H7 (cell line): ENCODE measurements at places on chromosomes 5 and 9. TPM values are rescaled to one million over a fixed set of nuclear protein-coding genes. Genes with fewer than 3 reads are reported as not detected.

The CDO1 gene
- 9.2 and 9.9 TPM in 2 replicates for total RNA-seq

The GOLM1 gene
- total RNA-seq: 24.3 and 31.5 TPM in 2 replicates

GRCh38 chr5:146205499-146206202 is 2.2 kb downstream of the RBM27 start:
- DNase-seq: no peak

The TMEM174 gene
- not detected in 2 replicates for total RNA-seq

GRCh38 chr9:76703270-76703669 is 61.0 kb upstream of the PCA3 start:
- no peak for DNase-seq

DNA sequence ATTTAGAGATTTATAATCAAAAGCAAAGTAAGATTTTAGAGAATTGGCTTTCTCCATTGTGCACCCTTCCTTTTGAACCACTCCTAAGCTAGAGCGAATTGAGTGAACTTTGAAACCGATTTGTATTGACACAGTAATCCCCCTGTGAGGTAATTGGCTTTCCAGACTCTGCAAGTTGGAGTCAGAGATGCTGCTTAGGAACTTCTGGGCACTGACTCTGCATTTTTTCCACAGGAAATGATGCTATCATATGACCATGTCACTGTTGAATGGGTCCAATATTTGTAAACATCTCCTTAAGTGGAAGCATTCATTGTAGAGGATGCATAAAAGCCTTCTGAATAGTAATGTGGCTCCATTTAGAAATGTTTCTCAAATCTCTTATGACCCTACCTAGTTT is 394.4 kb upstream of the ZNF608 start:
- no peak for DNase-seq

GRCh38 chr5:87079219-87079618 is 188.5 kb upstream of the RASA1 start:
- no peak for DNase-seq

DNA sequence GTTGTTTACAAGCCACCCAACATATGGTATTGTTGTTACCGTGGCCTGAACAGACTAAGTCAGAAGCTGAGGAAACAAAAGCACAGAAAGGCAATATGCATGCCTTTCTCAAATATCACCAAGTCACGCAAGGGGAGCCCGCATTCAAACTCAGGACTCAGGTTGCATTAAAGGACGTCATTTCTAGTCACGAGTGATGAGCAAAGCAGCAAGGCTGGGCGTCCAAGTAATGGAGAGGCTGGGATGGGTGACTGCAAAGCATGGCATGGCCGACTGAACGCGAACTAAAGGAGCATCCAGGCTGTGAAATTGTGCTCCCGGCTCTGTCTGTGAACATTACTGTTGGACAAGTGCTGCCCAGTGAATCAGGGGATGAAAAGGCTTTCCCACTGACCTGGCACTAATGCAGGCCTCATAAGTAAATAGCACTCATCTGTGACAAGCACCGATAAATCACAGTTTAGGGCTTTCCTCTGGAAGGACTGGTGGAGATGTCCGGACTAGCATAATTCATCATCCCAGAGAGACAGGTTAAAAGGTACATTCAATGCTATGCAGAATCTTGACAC is 202.8 kb downstream of the SPOCK1 start:
- no peak for DNase-seq

DNA sequence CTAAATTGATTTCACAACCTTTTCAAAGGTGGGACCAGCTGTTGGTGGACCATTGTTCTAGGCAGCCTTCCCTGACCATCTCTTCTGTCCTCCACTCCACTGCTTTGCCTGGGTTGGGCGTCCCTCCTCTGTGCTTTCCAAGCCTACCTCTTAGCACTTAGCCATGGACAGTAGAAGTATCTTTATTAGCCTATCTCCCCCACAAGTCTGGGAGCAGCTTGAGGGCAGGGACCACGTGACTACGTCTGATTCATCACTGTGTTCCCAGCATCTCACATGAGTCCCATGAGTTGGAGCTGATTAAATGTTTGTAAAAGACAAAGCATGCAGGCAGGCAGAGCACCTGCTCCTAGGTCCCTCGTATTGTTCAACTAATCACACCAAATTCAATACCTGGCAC is 20.9 kb downstream of the MORN5 start:
- DNase-seq: no peak

DNA sequence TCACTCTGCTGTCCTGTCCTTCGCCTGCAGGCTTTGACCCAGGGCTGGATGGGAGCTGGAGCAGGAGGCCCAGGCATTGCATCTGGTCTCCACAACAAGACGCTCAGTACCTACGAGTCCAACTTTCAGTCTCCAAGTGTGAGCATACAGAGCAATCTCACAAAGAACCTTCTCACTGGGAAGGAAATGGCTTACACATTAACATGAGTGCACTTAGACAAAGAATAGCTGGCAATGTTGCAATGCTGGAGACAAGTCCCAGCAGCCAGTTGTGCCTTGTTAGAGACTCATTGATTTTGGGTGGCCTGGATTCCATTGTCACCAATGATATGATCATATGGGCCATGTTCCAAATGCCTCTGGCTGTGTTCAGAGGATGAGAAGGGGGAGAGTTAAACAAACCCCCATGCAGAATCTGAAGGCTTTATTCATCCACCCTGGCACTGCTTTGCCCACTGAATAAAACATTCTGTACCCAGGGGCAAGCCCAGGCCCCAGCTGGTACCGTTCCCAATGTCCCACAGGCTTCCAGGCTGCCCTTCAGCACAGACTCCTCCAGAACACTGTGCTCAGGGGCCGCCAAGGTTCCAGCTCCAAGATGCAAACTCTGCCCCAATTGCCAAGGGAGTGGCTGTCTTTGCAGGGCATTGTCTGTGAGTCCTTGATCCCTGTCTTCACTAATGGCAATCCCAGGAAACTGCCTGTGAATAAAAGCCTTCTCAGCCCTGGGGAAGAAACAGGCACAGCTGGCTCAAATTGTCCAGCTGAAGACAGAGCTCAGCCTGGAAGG is 185.5 kb downstream of the HSD17B3 start:
- DNase-seq: no peak

The CFAP90 gene
- 0.33 TPM in 1 of 2 replicates, not detected in the other for total RNA-seq

- no peak for DNase-seq
Measured at GRCh38 chr5:53261245-53261644, 151.7 kb upstream of the MOCS2 start.

GRCh38 chr5:158746979-158747378 is 352.7 kb downstream of the EBF1 start:
- no peak for DNase-seq

The RLN2 gene
- 0.28 TPM in 1 of 2 replicates, not detected in the other for total RNA-seq

DNA sequence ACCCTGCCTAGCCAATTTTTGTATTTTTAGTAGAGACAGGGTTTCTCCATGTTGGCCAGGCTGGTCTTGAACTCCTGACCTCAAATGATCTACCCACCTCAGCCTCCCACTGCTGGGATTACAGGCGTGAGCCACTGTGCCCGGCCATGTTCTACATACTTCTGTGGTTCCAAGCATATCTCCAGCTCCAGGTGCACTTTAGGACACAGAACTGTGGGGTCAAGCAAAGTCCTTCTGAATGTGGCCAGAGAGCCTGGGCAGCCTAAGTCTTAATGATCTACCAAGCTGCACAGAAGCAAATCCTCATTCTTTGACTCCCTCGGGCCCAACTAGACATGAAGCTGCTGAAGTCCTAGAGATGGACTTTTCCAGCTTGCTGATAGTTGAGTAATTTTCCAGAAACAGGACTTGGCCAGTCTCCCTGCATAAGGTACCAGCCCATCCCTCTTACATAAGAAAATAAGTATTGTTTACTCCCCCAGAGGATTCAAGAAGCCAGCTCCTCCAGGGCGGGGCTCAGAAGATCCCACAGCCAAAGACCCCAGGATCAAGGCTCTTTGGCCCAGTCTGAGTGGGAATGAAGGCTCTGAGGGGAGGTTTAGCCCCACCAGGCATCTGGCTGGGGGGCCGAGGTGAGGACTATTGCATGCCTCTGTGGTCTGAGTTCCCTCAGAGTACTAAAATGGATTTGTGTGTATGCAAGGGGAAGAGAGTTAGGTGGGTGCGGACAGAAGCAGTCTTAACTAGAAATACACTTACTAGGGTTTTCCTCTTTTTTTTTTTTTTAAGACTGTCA is 8.7 kb downstream of the CLTB start:
- peak; percentile 8 for DNase-seq

The PCDHAC1 gene
- 10.3 and 17.3 TPM in 2 replicates for total RNA-seq

DNA sequence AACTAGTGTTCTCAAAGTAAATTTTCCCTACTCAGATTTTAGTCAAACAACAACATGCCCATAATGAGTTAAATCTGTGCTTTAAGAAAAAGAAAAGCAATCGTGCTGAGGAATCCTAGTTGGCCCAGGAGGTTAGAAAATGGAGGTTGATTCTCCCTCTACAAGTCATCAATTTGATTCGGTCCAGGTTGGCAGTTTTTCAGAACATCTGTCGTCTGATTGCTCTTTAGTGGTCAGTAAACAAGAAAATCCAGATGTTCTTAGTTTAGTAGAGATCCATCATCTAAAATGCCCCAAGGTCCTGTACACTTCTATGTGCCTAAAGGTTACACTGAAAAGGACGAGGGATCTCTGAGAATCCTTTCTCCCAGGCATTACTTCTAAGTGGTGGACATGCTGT is 659.2 kb downstream of the MTRR start:
- no peak for DNase-seq

GRCh38 chr5:176352116-176352878 is 9.3 kb downstream of the KIAA1191 start:
- no peak for DNase-seq

DNA sequence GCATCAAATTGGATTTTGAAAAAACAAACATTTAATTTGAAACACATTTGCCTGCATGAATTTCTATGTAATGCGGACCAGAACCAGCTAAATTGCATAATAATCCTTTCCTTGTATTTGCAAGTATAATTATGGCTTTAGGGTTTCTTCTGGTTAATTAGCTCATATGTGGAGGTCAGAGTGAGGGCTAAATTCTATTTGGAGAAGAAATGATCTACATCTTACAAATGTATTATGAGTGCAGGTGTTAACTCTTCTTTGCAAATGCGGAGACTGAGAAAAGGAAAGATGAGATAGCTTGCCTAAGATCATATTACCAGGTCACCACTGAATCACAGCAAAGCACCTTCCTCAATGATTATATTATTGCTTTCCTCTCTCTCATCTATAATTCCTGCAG is 194.7 kb downstream of the CDH9 start:
- DNase-seq: no peak

DNA sequence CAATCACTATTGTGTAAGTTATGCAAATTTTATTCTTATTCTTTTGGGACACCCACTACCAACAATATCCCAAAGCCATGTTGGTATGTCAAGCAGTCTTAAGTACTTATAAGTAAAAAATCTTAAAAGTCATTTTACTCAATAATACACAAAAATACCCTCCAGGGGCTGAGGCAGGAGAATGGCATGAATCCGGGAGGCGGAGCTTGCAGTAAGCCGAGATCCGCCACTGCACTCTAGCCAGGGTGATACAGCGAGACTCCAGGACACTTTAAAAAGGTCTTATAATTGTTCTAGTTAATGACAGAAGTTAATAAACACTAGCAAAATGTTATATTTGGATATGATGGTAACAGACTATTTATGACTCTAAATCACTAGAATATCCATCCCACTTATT is 16.8 kb downstream of the CLINT1 start:
- no peak for DNase-seq

GRCh38 chr5:67092535-67092934 is 104.1 kb downstream of the CD180 start:
- DNase-seq: no peak

The CSF2 gene
- not detected in 2 replicates for total RNA-seq

- DNase-seq: no peak
Measured at GRCh38 chr5:165525271-165525670, 2019.9 kb downstream of the MAT2B start.

DNA sequence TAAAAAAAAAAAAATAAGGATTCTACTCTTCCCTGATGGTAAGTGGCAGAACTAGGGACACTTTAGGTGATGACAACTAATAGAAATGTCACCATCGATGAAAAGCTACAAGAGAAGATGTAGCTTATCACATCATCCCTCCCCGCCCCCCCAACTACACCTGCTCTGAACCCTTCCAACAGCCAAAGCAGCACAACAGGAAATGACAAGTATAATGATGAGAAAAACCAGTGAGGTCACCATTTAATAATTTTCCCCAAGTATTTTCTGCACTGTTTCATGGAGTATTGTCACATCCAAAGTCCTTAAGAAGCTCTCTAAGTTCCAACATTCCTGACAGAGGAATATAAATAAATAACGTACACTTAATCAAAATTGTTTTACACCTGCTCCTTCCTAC is 221.4 kb downstream of the EFNA5 start:
- no peak for DNase-seq

GRCh38 chr9:71308454-71308853 is 187.0 kb upstream of the TRPM3 start:
- DNase-seq: no peak

- DNase-seq: no peak
Measured at GRCh38 chr9:111107141-111107540, 68.9 kb upstream of the LPAR1 start.

The PCDHA1 gene
- total RNA-seq: not detected in 2 replicates

DNA sequence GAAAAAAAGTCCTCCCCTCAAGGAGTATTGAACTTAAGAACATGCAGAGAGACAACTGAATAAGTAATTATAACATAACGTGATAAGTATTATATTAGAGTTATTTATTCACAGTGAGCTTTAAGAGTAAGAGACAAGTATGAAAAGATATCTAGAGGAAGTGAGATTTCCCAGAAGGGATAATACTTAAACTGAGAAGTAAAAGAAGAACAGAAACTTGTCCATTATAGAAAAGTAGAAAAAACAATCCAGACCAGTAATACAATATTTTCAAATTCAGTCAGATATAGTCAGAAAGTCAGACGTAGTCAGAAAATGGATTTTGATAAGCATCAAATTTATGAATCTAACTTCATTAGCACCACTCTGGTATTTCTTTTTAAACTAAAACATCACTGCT is 613.0 kb upstream of the CCNG1 start:
- DNase-seq: no peak

GRCh38 chr9:27385606-27386322 is 88.8 kb upstream of the EQTN start:
- no peak for DNase-seq

DNA sequence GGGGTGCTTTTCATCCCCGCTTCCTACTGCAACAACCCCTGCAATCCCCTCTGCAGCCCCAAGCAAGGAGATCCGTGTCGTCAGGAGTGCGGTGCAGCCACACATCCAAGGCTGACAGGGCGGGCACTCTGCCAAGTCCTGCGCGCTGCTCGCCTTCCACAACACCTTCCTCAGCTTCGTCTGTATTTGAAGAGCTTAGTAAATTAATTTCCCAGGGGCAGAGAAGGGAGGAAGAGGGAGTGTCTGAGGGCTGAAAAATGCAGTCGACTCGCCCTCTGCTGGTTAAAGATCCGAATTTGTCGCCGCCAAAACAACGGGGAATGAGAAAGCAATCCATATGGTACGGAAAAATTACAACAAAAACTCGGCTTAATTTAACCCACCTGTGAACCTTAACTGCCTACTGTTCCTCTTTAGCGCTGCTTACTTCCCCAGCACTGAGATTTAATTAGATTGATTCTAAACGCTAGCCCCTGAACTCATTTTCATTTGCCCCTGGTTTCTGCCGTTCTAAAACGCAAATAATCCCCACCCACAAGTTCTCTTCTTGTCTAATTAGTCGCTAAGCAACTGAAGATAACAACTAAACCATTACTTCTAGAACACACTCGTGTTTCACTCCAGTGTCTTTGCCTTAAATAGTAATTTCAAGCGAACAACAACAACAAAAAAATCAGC is 10.9 kb upstream of the PCDHB1 start:
- DNase-seq: peak; percentile 51

GRCh38 chr5:14729448-14730385 is 65.2 kb downstream of the OTULIN start:
- no peak for DNase-seq
